Activated CD4-positive, alpha-beta T cell treated with anti-CD3 and anti-CD28 coated beads, Interleukin-2, amount 50 U/mL, for 16 hours (primary cell): ENCODE measurements at places on chromosomes 6 and 20.

DNA sequence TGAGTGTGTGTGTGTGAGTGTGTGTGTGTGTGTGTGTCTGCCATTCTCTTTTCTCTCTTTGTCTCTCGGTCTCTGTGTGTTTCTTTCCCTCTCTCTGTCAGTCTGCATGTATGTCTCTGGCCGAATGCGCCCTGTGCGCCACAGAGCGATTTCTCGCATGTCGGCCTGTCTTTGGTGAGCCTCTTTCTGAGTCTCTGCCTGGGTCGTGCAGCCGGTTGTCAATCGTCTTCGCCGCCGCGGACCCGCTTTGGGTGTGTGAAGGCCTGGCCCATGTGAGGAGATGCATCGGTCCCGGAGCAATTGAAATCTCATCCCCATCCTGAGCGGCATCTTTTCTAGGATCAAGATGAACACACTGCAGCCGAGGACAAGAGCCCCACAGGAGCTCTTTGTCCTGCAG is 1567.2 kb upstream of the DEFB115 start:
- DNase-seq = no peak

DNA sequence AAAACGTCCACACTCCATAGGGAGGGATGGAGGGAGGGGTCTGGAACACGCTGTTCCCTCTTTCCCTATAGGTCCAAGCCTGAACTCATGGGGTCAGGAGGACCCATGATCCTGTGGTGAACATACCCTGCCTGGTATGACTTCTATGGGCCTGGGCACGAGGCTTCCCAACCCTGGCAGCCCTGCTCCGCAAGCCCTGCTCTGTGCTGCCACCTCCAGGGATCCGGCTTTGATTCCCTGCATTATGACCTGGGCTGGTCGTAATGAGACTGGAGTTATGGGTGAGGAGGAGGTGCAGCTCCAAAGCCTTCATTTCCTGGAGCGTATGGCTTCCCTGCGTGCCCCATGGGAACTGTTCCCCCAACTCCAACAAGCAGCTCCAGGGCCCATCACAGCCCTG is 54.9 kb downstream of the CDH22 start:
- no peak for DNase-seq

DNA sequence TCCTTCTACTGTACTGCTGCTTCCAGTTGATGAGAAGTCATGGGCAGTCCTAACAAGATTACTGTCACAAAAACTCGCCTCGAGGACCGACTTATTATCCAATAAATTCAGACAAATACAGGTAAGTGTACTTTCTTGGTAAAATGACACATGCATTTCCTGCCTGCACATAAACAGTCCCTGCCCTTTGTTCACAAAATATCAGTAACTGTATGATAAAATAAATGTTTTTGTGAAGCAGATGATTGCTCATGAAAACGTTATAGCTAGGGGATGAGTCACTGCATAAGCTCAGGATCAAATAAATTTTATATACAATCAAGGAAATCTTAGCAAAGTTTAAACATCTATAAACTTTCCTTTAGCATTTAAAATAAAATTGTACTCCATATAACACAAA is 164.5 kb upstream of the RIPOR2 start:
- no peak for DNase-seq

- DNase-seq = no peak
These were observed 9.9 kb downstream of the AKIRIN2 start for GRCh38 chr6:87692086-87692485.

DNA sequence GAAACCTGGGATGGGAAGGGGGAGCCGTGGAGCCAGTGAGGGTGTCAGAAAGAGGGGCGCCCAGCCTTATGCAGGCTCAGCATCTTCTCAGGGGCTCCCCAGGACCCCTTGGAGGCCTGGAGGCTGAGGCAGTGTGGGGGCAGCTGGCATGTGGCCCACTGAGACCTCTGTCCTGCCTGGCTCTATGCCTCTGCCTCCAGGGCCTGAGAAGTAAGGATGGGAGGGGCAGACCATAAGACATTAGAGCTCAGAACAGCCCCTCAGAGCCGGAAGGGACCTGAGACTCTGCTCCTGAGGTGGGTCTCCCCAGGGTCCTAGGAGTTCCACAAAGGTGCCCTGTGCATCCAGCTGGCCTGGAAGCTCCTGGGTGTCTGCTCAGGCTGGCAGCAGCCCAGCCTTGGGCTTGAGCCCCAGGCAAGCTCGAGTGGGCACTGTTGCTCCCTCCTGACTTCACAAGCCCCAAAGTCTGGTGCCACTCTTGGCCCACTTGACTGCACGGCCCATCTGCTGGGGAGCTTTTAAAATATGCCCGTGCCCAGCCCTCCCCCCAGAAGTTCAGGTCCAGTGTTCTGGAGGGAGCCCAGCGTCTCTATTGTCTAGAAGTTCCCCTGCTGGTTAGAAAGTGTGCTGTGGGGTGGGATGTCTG is 126.8 kb downstream of the GRM4 start:
- DNase-seq = no peak

DNA sequence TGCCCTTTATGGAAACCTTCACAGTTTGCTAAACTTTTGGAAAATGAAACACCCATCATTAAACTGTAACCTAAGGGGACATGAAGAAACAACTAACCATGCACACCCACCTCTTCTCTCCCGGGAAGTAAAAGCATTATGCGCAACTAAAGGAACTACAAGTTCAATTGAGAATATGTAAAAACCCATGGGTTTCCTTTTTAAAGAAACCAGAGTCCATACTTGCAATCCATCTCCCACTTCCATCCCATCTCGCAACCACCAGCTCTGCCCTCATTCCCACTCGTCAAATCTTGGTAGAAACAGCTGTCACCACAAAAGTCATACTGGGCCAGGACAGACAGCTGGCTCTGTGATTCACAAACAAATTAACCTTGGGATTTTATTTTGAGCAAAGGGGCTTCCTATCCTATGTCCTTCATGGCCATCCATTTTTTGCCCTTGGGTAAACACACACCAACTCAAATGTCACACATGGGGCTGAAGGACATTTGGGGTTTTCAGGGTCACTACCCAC is 81.5 kb downstream of the HAO1 start:
- no peak for DNase-seq

GRCh38 chr6:107582086-107582485 is 92.2 kb downstream of the SOBP start:
- no peak for DNase-seq

GRCh38 chr6:96700915-96701314 is 136.4 kb downstream of the GPR63 start:
- DNase-seq = no peak

- no peak for DNase-seq
These were observed 41.5 kb upstream of the TENT5A start for GRCh38 chr6:81793821-81794475.

DNA sequence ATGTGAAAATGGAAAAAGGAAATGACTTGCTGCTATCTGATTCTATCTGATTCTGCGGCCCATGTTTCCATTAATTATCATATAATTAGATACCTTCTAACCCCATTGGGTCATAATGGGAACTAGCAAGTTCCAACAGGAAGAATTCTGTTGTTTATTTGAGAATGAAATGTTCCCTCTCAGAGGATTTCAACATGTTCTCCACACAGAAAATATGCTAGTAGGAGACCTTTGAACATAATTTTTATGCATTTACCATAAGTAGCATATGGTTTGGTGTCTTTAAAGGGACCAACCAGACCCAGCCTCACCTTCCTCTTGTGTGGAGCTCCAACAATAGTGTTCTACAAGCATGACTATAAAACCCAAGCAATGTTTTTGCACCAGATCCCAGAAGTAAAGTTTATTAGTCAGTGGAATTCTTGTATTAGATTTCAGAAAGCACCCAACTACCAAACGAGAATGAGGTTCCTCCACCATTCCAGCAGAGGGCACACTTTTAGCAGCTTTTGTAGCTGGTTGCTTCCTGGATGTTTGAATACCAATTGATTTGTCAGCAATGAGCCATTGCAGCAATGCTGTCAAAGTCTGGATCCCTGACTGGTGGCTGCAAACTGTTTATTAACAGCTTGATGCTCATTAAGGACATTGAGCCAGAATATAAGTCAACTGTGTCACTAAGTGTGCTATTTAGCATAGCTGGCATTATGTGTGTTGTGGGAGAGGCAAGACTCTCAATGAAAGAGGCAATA is 143.6 kb upstream of the GJE1 start:
- peak; percentile 54 for DNase-seq

DNA sequence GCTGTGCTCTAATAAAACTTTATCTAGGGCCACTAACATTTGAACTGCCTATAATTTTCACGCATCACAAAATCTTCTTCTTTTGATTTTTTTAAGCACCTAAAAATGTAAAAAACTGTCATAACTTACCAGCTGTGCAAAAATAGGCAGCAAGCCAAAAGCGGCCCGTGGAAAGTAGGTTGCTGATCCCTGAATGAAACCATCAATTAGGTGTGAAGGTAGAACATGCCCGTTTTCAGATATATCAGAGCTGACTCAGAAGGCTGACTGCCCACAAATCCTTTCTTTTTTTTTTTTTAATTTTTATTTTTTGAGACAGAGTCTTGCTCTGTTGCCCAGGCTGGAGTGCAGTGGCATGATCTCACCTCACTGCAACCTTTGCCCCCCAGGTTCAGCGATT is 4.9 kb upstream of the IPCEF1 start:
- DNase-seq = no peak

- no peak for DNase-seq
These were observed 235.1 kb downstream of the CLIC5 start for GRCh38 chr6:45780523-45780922.

GRCh38 chr6:148704400-148705246 is 42.2 kb upstream of the UST start:
- no peak for DNase-seq

GRCh38 chr6:53825532-53826321 is 30.9 kb downstream of the LRRC1 start:
- no peak for DNase-seq

DNA sequence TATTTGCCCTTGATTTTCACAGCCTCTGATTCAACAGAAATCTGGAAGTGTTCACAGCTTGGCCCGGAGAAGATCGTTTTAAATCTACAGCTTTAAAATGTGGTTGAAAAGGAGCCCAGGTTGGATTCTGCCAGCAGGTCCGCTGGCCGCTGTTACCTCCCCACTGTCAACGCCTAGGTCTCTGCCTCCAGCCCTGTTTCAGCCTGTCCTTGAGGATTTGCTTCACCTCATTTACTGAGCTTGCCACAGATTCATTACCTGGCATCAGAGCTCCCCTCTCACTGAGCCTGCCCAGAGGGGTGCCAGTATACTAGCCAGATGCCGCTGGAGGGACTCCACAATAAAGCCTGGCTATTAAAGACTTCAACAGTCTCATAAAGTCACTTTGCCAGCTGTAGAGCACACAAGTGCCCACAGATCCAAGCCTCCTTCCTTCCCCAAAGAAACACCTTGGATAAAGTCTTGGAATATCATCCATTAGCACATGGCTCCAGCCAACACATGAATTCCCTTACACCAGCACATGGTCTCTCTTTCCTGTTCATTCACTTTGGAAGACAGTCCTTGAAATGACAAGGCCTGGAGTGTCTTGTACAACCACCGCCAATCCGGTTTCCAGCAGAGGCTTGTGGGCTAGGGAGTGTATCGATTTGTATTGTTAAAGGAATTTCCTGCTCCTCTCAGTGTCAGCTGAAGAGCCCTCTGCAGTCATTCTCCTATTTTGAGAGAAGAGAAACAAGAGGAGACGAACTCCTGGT is 9.5 kb upstream of the NR2E1 start:
- DNase-seq = no peak
